ENCODE measurements at places on chromosomes 2 and 18.

- DNase-seq, result no peak
These were observed 48.3 kb upstream of the TMEM18 start for GRCh38 chr2:725468-725867.

GRCh38 chr2:135179689-135180088 lies 127.6 kb downstream of the RAB3GAP1 start:
- no peak for DNase-seq

DNA sequence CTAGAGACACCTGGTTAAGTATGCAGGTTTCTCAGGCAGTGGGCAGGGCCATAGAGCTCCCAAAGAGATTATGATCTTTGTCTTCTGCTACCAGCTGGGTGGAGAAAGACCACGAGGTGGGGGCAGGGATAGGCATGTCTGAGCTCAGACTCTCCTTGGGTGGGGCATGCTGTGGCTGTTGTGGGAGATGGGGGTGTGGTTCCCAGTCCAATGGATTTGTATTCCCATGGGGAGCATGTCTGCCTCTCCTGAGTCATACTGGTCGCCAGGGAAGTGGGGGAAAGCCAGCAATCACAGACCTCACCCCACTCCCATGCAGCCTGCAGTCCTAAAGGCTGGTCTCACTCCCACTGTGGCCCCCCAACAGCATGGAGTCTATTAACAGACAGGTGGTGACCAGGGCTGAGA lies 31.4 kb upstream of the RHOB start:
- peak; percentile 13 for DNase-seq

DNA sequence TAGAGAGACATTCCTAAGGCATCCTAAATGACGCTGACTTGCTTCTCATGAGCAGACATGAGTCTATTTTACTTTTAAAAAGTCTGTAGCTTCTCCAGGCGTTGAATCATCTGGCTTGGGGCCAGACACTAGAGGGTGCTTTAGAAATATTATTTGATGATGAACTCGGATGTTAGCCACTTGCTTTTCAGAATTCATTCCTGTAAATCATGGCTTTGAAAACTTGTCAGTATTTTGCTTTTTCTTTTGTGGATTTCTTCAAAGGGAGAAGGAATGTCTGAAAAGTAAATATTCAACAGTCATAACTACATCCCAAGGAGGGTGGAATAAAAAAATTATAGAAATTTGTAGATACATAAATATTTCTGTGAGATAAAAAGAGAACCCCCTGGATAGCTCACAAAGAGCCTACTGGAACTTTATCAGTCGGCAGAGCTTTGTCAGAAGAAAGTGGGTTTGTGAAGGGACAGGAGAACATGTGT lies 370.8 kb downstream of the OSR1 start:
- no peak for DNase-seq

GRCh38 chr2:239674101-239674980 lies 273.5 kb upstream of the HDAC4 start:
- DNase-seq, result no peak

GRCh38 chr2:223576873-223577272 lies 25.3 kb downstream of the SCG2 start:
- no peak for DNase-seq

DNA sequence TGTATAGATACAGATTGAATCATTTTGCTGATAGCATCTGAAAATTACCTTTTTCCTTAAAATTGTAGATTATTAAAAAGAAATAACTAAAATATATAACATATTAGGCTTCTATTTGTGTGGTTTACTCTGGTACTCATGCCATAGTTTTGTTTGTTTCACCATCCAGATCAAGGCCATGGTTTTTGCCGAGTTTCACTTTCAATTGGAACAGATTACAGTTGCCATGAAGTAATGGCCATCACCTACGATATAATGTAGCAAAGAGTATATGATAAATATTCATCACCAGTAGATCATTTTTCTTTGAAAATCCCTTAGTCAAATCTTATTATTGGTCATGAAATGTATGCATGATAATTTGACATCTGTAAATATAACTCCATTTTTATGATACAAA lies 11.9 kb upstream of the DNAH7 start:
- DNase-seq, result no peak

DNA sequence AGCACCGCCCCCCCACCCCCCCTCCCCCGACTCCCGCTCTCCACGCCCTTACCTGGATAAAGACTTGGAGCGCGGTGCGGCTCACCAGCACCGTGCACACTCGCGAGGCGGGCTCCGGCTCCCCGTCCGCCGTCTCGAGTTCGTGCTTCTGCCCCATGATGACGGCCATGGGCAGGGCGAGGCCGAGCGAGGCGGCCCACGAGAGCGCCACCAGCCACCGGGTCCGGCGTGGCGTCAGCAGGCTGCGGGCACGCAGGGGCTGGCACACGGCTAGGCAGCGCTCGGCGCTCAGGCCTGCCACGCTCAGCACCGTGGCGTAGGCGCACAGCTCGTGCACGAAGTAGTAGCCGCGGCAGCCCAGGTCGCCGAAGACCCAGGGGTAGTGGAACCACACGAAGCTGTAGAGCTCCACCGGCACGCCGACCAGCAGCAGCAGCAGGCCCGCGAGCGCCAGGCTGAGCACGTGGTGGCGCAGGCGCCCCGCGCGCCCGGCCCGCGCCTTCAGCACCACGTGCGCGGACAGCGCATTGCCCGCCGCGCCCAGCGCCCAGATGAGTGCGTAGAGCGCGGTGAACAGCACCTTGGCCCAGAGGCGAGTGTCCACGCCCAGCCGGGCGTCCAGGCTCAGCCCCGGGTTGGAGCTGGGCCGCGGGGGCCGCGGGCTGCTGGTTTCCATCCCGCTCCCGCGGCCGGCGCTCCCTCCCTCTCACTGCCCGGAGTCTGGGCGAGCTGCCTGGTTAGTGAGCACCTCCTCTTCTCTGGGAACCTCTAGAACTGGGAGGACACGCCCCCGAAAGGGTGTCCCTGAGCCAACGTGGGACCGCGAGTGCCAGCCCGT lies at the start of gene NTSR2:
Gene NTSR2, minus strand, starts transcription at position 742 of the 838 bp plus-strand sequence. Its CDS starts 66 bp downstream, at position 676.
- DNase-seq, result peak; percentile 53

- DNase-seq, result no peak
These were observed 110.3 kb downstream of the NOL10 start for GRCh38 chr2:10579441-10579840.

DNA sequence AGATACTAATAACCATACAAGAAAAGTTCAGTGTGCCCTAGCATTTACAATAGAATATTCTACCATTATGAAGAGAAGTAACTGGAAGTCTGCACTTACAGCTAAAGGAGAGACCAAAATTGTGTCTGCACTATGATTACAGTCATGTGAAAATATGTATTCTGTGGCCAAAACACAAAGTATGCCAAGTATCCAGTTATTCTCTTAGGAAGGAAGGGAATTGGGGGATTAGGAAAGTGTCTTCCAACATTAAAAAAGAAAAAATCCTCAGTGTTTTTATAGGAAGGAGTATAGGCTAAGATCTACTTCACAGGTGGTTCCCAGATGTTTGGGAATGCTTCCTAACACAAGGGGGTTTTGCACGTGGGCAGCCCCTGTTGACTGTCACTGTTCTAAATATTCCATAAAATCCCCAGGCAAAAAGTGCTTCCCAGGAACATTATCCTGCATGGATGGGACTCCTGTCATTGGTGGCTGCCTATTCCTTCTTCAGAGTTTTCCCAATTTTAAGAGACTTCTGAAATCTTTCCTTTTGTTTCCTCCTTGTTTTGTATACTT lies 180.2 kb upstream of the KLHL29 start:
- DNase-seq, result no peak

DNA sequence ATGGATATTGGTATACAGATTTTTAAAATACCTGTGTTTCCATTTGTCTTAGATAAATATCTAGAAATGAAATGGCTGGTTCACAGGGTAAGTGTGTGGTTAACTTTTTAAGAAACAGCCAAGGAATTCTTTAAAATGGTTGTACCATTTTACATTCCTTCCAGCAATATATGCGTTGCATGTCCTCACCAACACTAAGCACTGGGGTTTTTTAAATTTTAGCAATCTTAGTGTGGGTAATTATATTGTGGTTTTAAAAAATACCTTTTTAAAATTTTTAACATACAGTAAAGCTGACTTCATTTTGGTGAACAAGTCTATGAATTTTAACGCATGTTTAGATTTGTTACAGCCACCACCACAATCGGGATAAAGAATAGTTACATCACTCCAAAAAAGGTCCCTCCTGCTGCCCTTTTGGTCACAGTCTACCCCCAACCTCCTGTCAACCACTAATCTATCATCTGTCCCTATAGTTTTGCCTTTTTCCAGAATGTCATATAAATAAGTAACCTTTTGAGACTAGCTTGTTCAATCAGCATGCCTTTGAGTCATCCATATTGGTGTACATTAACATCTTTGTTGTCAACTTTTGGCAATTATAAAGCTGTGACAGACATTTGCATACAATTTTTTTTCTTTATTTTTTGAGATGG lies 128.1 kb upstream of the MSTN start:
- DNase-seq, result no peak

GRCh38 chr2:186590350-186590758 lies 498 bp downstream of the ITGAV start:
- DNase-seq, result no peak

- no peak for DNase-seq
These were observed 12.4 kb upstream of the SAP130 start for GRCh38 chr2:128040166-128040771.

- no peak for DNase-seq
These were observed 63.6 kb upstream of the SH3RF3 start for GRCh38 chr2:109065391-109065734.

GRCh38 chr2:139864821-139865302 lies 1084.7 kb upstream of the NXPH2 start:
- DNase-seq, result peak; percentile 75

DNA sequence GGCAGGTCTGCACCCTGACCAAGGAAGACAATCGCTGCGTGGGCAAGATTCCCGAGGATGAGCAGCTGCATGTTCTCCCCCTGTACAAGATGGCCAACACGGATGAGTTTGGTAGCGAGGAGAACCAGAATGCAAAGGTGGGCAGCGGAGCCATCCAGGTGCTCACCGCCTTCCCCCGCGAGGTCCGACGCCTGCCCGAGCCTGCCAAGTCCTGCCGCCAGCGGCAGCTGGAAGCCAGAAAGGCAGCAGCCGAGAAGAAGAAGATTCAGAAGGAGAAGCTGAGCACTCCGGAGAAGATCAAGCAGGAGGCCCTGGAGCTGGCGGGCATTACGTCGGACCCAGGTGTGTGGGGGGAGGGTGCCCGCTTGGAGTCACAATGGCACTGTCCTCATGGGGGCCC lies 48.4 kb downstream of the BOLA3 start:
- DNase-seq, result no peak

- DNase-seq, result no peak
These were observed 73.8 kb downstream of the TRABD2A start for GRCh38 chr2:84807063-84807485.

DNA sequence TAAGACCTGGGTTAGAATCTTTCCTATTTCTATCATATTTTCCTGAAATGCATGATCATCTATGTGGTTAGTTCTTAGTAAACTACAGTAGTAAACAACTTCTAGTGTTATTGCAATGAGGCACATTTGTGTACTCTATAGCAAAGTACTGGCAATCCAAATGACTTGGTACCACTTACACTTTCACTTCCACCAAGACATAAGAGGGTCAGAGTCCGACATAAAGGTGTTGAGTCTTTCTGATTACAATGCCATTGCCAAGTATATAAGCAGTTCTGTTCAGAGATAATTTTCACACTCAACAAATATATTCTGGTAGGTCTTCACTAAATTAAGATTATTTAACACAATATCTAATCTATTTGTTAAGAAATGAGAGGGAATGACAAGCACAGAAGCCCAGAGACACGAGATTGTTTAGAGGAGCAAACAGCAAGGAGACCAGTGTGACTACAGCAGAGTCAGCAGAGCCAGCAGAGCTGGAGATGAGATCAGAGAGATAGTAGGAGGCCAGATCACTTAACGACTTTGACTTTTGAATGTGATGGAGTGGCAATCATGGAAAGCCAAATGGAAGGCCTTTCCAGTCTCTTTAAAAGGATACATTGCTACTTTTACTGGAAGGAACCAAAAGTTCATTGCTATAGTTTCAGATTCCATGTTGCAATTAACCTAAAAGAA lies 27.5 kb downstream of the SOS1 start:
- peak; percentile 28 for DNase-seq

DNA sequence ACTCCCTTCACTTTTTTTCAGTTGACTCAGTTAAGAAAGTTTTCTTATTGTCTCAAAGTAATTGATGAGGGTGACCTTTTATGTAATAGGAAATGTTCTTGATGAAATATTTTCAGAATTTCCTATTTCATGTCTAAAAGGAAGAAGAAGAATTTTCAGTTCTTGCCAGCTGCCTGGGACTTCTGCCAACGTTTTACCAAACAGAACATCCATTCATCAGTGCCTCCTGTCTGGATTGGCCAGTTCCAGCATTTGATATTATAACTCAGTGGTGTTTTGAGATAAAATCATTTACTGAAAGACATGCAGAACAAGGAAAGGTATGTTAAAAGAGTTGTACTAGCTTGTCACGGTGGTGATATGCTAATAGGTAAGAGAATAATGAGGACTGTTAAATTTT lies 104.7 kb upstream of the MYO3B start:
- no peak for DNase-seq

DNA sequence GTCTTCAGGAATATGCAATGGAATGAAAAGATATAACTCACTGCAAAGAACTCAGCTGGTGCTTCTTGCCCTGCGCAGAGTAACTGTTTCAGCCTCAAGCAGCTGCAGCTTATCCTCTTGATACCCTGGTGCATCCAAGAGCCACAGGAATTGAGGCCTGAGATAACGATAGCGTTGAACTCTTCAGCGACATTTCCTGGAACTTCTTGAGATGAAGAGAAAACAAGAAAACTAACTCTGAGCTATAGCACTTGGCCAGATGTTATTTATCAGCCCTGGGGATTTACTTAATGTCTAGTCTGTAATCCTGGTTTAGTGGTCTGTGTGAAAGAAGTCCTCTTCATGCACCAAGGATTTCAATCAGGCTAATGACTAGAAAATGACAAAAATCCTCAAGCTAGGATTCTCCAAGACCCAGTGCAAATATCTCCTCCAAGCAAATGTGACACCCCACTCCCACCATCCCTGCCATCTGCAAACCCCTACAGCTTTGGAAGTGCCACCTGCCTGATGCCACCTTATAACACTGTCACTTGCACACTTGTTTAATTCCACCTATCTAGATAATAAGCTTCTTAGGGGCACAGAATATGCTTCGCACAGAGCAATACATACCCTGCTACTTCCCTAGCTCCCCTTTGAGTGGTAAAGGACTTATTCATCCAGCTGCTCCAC lies 40.6 kb downstream of the EHD3 start:
- DNase-seq, result no peak

DNA sequence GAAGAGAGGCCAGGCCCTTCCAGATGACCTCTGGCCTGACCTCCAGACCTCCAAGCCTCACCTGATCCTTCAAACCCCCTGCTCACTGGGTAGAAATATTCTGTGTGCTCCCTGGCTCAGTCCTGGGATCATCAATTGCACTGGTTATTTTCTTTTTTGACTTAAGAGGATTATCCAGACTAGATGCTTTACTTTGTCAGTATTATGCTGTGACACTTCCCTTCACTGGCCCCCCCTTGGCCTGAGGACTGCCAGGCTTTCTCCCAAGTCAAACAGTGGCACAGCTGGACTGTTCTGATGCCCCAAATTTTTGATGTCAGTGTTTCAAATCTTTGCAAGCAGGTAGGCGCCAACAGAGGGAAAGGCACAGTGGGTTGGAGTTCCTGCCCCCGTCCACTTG lies 156.3 kb upstream of the SKOR2 start:
- no peak for DNase-seq

- no peak for DNase-seq
These were observed 289.8 kb upstream of the PIK3C3 start for GRCh38 chr18:41665210-41665609.

GRCh38 chr2:189937691-189938090 lies 124.8 kb downstream of the MSTN start:
- DNase-seq, result no peak

GRCh38 chr2:187640926-187641510 lies 86.8 kb upstream of the TFPI start:
- DNase-seq, result no peak
